Activated naive CD4-positive, alpha-beta T cell treated with anti-CD3 and anti-CD28 coated beads, Interleukin-2, amount 50 U/mL, for 72 hours (primary cell): ENCODE measurements at places on chromosomes 7 and 10. TPM values are rescaled to one million over a fixed set of nuclear protein-coding genes. Genes with fewer than 3 reads are reported as not detected.

Gene TMEM139
- 1.6 TPM for total RNA-seq

Gene CALHM3
- not detected for total RNA-seq

Gene ZNF746
- 15.3 TPM for total RNA-seq

Gene SBDS
- total RNA-seq: 55.3 TPM

Gene CNTNAP2
- not detected for total RNA-seq

Gene ZNF25
- 14.6 TPM for total RNA-seq

Gene SAMD9
- 16.3 TPM for total RNA-seq

Gene DNMBP
- total RNA-seq: 3.4 TPM

Gene DPYSL4
- total RNA-seq: 65.2 TPM

Gene SPDYE11
- not detected for total RNA-seq

Gene CYP26C1
- total RNA-seq: 0.12 TPM

Gene TUBB8
- total RNA-seq: 0.32 TPM

Gene ACHE
- total RNA-seq: not detected

Gene C7orf25
- 3.9 TPM for total RNA-seq

Gene MEOX2
- total RNA-seq: not detected

Gene COBL
- not detected for total RNA-seq

Gene CCDC3
- not detected for total RNA-seq

Gene CALML5
- total RNA-seq: not detected

Gene PDE1C
- total RNA-seq: not detected

Gene CPVL
- not detected for total RNA-seq

Gene KLF14
- total RNA-seq: not detected

Gene SRRM3
- total RNA-seq: not detected

Gene NPS
- not detected for total RNA-seq

Gene AKR1C8
- total RNA-seq: not detected

Gene MGAM2
- total RNA-seq: not detected

Gene H2BK1
- 1.2 TPM for total RNA-seq

Gene ASB10
- not detected for total RNA-seq

Gene FRA10AC1
- total RNA-seq: 18.5 TPM

Gene SPDYE16
- total RNA-seq: not detected

Gene MCM10
- total RNA-seq: 64.6 TPM

Gene AIFM2
- 5.1 TPM for total RNA-seq

Gene KAZALD1
- 1.3 TPM for total RNA-seq

Gene CYP3A4
- not detected for total RNA-seq

Gene CCDC146
- 1.4 TPM for total RNA-seq

Gene ATG9B
- total RNA-seq: 1.1 TPM
